Sigmoid colon (tissue), 7 donors: ENCODE measurements at places on chromosomes 7 and 10. TPM values are rescaled to one million over a fixed set of nuclear protein-coding genes. Genes with fewer than 3 reads are reported as not detected.
A peak's percentile ranks its signal among the peaks of the same experiment; 100 is the strongest.

The EBF3 gene
- 1.2 TPM for polyA plus RNA-seq

The C7orf57 gene
- not detected for polyA plus RNA-seq

The ITPRID1 gene
- polyA plus RNA-seq = 0.71 TPM

The ANKRD7 gene
- not detected for polyA plus RNA-seq

The ACSL5 gene
- polyA plus RNA-seq = 35.4 TPM

The CPA2 gene
- polyA plus RNA-seq = 3.0 TPM

The AGAP4 gene
- polyA plus RNA-seq = 15.6 TPM

The PON1 gene
- polyA plus RNA-seq = not detected

The AOC1 gene
- 30.6 TPM for polyA plus RNA-seq

The CALML3 gene
- not detected for polyA plus RNA-seq

GRCh38 chr7:154342971-154343633, 290.9 kb downstream of the DPP6 start:
- H3K36me3 ChIP-seq = no peaks in the 10 kb centered on the region
- no peak for DNase-seq
- H3K27me3 ChIP-seq = no peaks in the 10 kb centered on the region
- no peak overlapping the region for H3K27ac ChIP-seq
- no peaks in the 10 kb centered on the region for H3K4me1 ChIP-seq

DNA sequence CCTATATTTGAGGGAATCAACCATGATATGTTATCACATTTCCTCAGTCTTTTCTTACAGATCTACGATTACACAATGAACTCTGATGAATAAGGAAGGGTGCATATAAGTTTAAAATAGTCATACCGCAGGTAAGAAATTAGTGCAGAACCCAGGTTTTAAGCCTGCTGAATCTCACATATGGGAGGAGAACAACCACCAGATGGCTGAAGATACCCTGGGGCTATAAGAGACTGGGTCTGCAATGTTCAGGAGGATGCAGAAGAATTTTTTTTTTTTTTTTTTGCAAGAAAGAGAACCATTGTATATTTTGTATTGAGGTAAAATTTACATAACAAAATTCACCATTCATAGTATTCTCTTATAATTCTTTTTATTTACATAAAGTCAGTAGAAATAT, 372.3 kb upstream of the MYO3A start:
- no peak overlapping the region for H3K27ac ChIP-seq
- DNase-seq = no peak
- no peaks in the 10 kb centered on the region for H3K27me3 ChIP-seq
- no peak overlapping the region for H3K4me3 ChIP-seq

DNA sequence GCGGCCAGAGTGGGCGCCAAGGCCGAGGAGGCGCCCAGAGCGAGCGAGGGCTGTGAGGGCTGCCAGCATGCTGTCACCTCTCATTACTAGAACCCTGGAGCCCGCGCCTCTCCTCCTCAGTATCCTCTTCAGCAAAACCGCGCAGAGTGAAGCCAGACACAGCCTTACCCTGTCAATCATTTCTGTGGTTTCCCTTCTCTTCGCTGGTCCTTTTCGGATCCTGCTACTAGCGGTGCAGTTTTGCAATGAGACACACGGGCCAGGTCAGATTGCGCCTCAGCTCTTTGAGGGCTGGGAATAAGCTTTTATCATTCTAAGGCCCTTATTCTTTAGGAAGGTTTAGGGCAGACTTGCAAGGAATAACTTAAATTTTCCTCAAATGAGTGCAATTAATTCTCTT, 55.5 kb upstream of the FAM171A1 start:
- no peak overlapping the region for H3K27ac ChIP-seq
- DNase-seq = no peak
- no peaks in the 10 kb centered on the region for H3K4me1 ChIP-seq
- H3K36me3 ChIP-seq = no peaks in the 10 kb centered on the region

DNA sequence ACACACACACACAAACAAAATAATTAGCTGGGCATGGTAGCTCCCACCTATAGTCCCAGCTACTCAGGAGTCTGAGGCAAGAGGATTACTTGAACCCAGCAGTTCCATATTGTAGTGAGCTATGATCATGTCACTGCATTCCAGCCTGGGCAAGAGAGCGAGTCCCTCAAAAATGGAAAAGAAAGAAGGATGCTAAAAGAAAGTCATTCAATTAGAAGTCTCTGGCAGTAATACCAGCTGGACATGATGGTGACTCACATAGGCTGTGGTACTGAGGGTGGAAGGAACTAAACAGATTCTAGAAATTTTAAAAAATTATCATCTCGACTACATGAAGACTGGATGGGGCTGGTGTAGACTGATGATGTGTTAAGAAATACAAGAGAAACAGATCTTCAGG, 385.3 kb downstream of the ETV1 start:
- H3K27ac ChIP-seq = no peak overlapping the region
- no peaks in the 10 kb centered on the region for H3K36me3 ChIP-seq
- no peaks in the 10 kb centered on the region for H3K4me1 ChIP-seq
- H3K27me3 ChIP-seq = no peaks in the 10 kb centered on the region
- DNase-seq = no peak

DNA sequence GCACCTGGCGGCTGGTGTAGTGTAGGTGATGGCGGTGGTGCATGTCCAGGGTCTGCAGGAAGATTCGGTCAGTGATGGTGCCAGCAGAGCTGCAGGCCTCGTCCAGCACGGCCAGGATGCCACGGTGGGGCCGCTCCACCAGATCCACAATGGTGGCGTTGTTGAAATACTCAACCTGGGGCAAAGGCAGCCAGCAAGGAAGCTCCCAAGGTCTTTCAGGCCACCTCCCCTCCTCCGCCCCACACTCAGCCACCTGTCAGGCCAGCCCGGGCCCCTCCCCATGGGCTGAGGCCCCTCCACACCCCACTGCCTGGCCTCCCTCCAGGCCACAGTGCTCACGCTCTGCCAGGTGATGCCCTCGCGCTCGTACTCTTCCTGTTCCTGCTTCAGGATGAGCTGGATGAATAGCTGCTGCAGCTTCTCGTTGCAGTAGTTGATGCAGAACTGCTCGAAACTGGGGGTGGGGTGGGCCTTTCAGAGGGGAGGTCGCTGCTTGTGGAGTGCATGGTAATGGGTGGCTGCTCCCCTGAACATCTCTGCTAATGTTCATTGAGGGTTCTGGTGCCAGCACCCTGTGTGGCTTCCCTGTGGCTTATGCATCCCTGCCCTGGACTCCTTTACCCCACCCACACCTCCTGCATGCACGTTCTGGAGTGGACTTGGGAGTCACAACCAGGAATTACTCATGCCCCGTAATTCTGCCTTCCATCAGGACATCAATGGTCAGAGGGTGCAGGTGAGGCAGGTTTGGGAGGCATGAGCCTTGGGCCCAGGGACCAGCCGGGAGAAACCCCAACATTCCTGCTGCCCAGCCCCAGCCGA, 8.9 kb downstream of the MYO1G start:
- no peaks in the 10 kb centered on the region for H3K27me3 ChIP-seq
- H3K27ac ChIP-seq = no peak overlapping the region
- H3K36me3 ChIP-seq = no peaks in the 10 kb centered on the region
- no peak overlapping the region for H3K4me3 ChIP-seq
- DNase-seq = peak; percentile 49

DNA sequence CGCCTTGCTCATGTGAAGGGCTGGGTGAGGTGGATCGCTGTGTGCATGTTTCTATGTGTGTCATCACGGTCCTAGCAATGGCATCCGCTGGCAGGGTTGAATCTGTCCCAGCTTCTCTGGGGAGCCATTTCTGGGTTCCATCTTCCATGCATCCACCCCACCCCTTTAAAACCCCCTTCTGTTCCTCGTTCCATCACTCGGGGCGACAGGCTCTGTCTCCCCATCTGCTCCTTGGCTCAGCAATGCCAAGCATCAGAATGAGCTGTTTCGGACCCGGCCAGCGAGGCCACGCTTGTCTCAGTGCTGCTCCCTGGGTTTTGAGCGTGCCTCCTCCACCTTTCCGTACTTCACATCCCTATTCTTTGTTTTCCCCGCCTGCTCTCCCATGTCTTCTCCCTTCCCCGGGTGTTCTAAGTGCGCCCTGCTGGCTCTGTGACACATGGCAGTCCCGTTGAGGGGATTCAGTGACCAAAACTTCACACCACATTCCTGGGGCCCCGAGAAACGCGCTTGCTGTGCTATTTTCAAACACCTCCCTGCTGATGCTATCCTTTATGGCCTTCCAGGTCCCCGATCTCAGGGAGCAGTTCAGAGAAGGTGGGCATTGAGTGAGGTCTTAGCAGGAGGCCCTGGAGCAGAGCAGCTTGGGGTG, 554.1 kb upstream of the FOXK1 start:
- no peaks in the 10 kb centered on the region for H3K36me3 ChIP-seq
- no peaks in the 10 kb centered on the region for H3K27me3 ChIP-seq
- H3K4me3 ChIP-seq = no peak overlapping the region
- H3K4me1 ChIP-seq = no peaks in the 10 kb centered on the region

DNA sequence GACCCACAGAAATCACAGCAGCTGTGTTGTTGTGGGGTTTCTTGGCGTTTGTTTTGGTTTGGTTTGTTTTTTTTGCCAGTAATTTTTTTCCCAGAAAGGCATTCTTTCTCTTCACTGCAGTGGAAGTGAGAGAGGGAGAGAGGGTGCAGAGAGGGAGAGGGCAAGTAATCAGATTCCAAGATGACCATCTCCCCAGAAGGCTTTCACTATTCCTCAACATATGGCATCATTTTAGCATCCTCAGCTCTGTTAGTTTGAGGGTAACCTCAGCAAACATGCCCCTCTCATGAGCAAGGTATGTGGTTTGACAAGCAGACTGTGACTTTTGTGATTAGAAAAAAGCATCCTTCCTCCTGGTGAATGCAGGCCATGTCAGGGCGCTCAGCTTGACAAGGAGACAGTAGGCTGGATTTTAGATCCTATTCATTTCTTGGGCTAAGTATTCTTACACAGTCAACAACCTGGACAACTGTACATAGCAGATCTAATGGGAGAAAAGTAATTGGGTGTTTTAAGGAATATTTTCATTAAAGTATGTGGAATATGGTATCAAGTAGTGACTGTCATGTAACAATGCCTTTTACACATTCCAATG, 86.3 kb upstream of the PIK3CG start:
- H3K27me3 ChIP-seq = no peaks in the 10 kb centered on the region
- DNase-seq = no peak
- H3K36me3 ChIP-seq = no peaks in the 10 kb centered on the region
- no peak overlapping the region for H3K27ac ChIP-seq
- H3K4me1 ChIP-seq = no peaks in the 10 kb centered on the region

- no peaks in the 10 kb centered on the region for H3K27me3 ChIP-seq
- no peaks in the 10 kb centered on the region for H3K4me1 ChIP-seq
- H3K36me3 ChIP-seq = no peaks in the 10 kb centered on the region
- DNase-seq = peak; percentile 58
- H3K4me3 ChIP-seq = no peak overlapping the region
Observed at GRCh38 chr7:150361807-150362621, 6.6 kb upstream of the REPIN1 start.

GRCh38 chr10:123859653-123860050, 32.0 kb downstream of the CPXM2 start:
- H3K4me3 ChIP-seq = no peak overlapping the region
- no peaks in the 10 kb centered on the region for H3K27me3 ChIP-seq

DNA sequence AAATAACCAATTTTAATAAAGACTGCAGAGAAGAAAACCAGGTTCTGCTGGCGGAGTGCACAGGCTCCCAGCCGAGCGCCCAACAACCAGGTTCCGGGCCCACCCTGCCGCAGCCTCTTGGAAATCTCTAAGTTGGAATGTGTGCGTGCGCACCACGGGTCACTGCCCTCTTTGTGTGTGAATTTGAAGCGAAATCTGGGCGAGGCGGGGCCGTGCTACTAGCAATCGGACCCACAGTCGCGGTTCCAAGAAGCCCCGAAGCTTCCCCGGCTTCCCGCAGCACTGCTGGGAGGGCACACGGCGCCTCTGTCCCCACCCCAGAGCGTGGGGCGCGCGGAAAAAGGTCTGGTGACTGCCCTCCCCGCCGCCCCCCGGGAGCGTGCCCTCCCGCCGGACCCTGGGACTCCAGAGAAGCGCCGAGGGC, 666 bp upstream of the MAP3K8 start:
- H3K4me1 ChIP-seq = peaks cover 39% of the 10 kb centered on the region
- peak overlapping the region; percentile 98 for H3K27ac ChIP-seq
- no peaks in the 10 kb centered on the region for H3K27me3 ChIP-seq

DNA sequence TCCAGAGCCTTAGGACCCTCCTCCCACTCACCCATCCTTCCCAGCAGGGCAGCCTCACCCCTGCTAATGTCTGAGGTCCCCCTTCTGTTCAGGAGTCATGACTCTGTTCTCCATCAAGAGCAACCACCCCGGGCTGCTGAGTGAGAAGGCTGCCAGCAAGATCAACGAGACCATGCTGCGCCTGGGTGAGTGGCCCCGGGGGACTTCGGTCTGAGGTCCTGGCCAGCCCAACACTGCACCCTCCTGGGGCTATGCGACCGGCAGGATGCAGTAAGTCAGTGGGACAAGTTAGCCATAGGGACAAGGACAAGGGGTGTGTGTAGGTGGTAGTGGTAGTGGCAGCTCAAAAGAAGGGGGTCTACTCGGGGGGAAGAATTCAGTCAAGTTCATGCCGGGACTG, 16.2 kb upstream of the AHCYL2 start:
- no peaks in the 10 kb centered on the region for H3K27me3 ChIP-seq

GRCh38 chr7:41030673-41031072, 672.2 kb downstream of the INHBA start:
- H3K36me3 ChIP-seq = no peaks in the 10 kb centered on the region
- DNase-seq = no peak
- no peak overlapping the region for H3K27ac ChIP-seq
- H3K4me3 ChIP-seq = no peak overlapping the region

GRCh38 chr7:3575753-3576531, 274.9 kb downstream of the SDK1 start:
- DNase-seq = no peak
- no peak overlapping the region for H3K27ac ChIP-seq
- H3K36me3 ChIP-seq = no peaks in the 10 kb centered on the region

- H3K27me3 ChIP-seq = no peaks in the 10 kb centered on the region
- no peaks in the 10 kb centered on the region for H3K36me3 ChIP-seq
- H3K4me1 ChIP-seq = peaks cover 8% of the 10 kb centered on the region
- H3K27ac ChIP-seq = no peak overlapping the region
- H3K4me3 ChIP-seq = no peak overlapping the region
Observed at GRCh38 chr7:108049962-108050361, 47.0 kb upstream of the LAMB1 start.

DNA sequence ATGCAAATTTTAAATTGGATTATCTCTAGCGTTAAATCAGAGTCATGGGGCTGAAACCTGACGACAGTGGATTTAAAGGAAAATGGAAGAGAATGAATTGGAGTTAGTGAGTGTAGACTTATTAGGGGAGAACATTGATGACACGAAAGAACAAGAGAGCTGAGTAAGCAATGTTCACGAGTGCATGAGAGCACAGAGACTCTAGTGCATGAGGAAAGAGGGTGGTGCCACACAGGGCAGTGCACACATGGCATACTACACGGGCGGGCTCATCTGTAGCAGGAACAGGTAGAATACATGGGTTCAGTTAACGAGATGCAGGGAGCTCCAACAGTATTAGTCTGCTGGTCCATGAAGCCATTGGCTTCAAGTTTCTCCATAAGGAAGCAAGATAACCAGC, 53.9 kb downstream of the USP6NL start:
- no peaks in the 10 kb centered on the region for H3K27me3 ChIP-seq
- no peak for DNase-seq
- no peak overlapping the region for H3K4me3 ChIP-seq
- peaks cover 10% of the 10 kb centered on the region for H3K4me1 ChIP-seq

- no peak for DNase-seq
- H3K4me1 ChIP-seq = no peaks in the 10 kb centered on the region
- no peaks in the 10 kb centered on the region for H3K36me3 ChIP-seq
- H3K27ac ChIP-seq = no peak overlapping the region
Observed at GRCh38 chr10:107701943-107702342, 537.4 kb upstream of the SORCS1 start.

GRCh38 chr7:41617987-41618386, 84.9 kb downstream of the INHBA start:
- H3K36me3 ChIP-seq = no peaks in the 10 kb centered on the region
- H3K27me3 ChIP-seq = no peaks in the 10 kb centered on the region
- no peaks in the 10 kb centered on the region for H3K4me1 ChIP-seq
- no peak for DNase-seq

- no peak overlapping the region for H3K27ac ChIP-seq
- no peaks in the 10 kb centered on the region for H3K4me1 ChIP-seq
Observed at GRCh38 chr10:123102673-123103072, 33.1 kb upstream of the HMX3 start.
